ENCODE measurements at places on chromosomes 12 and 14.

- DNase-seq: peak; percentile 98
Observed at GRCh38 chr12:25195056-25195971, at the start of the genes DNAI7 and ETFRF1. Gene DNAI7 (minus strand): TSS chr12:25195160. CDS start chr12:25195078, 82 bp downstream. Gene ETFRF1 (plus strand): TSS chr12:25195237. CDS start chr12:25203957, 8,720 bp downstream.

DNA sequence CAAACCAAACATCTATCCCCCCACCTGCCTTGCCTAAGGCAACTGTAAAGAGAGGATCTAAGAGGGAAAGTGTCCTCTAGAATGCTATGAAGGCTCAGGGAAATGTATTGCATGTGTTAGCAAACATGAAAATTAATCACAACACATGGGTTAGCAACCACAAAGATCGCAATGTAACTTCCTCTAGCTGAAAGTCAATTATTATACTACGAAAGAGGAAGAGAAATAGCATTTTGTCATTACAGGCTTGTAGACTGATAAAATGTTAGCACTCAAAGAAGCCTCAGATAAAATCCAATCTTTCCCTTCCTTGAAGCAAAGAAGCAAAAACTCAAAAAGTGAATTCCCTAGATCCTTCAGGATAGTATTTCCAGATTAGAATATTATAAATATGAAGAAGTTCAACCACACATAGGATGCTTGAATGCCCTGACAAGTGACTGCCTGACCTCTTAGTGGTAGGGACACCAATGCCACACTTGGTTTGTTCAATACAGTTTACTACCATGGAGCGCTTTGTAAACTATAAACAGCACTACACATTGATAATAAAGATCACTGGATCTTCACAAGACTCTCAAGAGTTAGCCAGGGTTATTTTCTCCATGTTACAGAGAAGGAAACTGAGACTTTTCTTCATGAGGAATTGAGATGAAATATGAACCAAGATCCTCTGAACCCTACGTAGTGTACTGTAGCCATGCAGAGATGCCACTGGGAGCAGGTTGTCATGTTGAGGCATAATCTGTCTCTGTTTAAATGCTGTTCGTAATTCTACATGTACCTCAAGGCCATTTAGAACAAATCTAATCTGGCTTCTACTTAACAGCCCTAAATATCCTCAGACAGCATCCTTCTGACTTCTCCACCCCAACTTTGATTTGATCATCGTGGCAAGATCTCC lies 100.7 kb downstream of the ITPR2 start:
- no peak for DNase-seq

- DNase-seq: peak; percentile 40
Observed at GRCh38 chr12:97148941-97149559, 242.0 kb downstream of the NEDD1 start.

DNA sequence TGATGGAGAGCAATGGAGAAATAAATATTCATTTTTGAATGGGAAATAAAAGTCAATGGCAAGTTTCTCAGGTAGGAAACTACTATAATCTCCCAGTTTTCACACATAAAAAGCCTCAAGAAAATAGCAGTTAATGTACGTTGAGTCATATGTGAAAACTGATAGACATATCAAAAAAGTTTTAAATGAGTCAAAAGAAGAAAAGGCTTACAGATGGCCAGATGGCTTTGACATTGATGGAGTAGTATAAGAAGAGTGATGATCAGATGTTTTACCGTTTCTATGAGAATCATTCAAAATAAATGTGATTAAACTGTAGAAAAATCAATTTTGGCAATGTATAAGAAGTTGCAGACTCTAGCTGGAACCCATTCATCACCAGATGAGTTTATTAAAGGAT lies 97.8 kb downstream of the LLPH start:
- DNase-seq: no peak

GRCh38 chr14:53473480-53473879 lies 320.4 kb upstream of the DDHD1 start:
- DNase-seq: no peak

DNA sequence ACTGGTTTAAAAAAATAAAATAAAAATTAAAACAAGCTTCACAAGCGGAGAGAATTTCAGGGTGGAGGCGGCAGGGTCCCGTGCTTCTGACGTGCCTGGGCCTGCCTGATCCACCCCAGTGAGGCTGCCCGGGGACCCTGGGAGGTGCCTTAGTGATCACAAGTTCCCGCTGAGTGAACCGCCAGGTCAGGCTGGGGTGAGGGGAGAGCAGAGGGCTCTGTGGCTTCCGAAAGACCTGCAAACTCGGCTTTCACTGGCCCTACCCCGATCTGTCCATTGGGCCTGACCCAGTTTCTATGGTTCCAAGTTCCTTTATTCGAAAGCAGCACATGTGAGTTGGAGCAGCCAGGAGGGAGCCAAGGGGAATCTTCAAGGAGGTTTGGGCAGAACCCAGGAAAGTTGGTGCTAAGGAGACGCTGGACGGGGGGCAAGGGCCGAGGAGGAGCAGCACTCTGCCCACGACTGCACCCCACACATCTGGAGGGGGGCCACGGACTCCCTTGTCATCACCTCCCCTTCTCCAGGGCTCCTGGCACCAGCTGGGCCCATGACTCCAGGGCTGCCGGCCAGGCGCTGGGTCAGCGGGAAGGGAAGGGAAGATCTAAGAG lies 12.9 kb downstream of the MMP14 start:
- no peak for DNase-seq

DNA sequence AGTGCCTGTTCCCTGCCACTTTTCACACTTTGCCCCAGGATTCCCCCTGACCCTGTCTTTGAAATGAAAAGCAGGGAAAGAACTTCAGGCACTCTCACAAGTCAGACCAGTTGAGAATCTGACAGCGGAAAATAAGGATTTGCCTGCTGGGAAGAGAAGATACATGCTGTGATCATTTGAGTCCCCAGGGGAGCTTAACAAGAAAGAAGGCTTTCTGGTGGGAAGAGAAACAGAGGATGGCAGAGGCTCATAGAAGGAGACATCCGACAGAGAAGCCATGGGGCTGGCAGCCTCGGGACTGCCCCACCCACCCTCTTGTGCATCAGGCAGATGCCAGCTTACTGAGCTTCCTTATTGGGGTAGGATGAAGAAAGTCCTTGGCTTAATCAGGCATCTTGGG lies 11.9 kb downstream of the TTC9 start:
- no peak for DNase-seq

DNA sequence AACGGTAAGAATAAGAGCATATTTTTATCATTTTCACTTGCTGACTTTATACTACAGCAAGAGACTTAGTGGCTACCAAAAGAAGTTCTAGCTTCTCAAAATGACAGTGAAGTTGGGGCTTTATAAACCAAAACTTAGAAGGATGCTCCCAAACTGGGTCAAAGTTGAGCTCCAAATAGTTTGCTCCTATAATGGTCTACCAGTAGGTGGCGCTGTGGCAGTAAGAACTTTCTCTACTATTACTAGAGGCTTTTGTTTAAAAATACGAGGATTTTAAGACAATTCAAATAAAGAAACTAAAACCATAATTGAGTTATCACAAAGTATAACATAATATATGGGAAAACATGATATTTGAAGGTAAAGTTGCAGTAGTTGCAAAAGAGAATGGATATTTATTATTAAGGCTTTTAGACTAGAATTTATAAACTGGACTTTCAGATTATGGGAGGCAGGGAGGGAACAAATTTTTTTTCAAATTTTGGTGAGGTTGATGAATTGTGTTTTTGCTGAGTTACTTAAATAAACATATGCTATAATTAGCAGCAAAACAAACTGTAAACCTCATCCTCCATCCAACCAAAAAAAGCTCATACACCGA lies 75.0 kb downstream of the TGFB3 start:
- no peak for DNase-seq

GRCh38 chr14:20667957-20668356 lies 16.4 kb upstream of the RNASE4 start:
- peak; percentile 38 for DNase-seq

DNA sequence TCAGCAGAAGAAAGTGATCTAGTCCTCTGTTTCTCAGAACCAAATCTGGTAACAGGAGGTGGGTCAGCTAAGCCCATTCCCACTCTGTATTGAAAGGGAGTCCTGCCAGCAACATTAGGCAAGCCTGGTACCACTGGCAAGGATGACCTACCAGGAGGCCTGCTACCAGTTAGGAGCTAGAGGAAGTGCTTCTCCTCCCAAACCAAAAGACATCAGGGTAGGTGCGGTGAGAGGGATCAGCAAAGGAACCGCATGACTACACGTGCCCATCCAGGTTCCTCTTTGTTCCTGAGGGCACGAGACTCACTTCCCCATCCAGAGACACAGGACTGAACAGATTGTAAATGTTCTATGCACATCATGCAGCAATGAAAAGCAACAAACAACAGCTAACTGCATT lies 2.8 kb downstream of the KLRC4 start:
- peak; percentile 56 for DNase-seq

GRCh38 chr12:10031771-10032175 lies 1.3 kb downstream of the CLEC9A start:
- DNase-seq: no peak

GRCh38 chr12:102347811-102348210 lies 132.6 kb downstream of the IGF1 start:
- DNase-seq: no peak
